ENCODE measurements at places on chromosomes 6 and 20. TPM values are rescaled to one million over a fixed set of nuclear protein-coding genes. Genes with fewer than 3 reads are reported as not detected.

GRCh38 chr20:50251383-50251748 lies 60.7 kb downstream of the CEBPB start:
- DNase-seq: no peak
- H3K27ac ChIP-seq: no peak overlapping the region
- no peaks in the 10 kb centered on the region for H3K36me3 ChIP-seq
- H3K4me1 ChIP-seq: no peaks in the 10 kb centered on the region

GRCh38 chr6:129264480-129265045 lies 381.6 kb downstream of the LAMA2 start:
- no peak overlapping the region for H3K27ac ChIP-seq
- H3K36me3 ChIP-seq: no peaks in the 10 kb centered on the region
- H3K4me3 ChIP-seq: no peak overlapping the region
- no peaks in the 10 kb centered on the region for H3K27me3 ChIP-seq
- no peak for DNase-seq
- no peaks in the 10 kb centered on the region for H3K4me1 ChIP-seq

- H3K4me1 ChIP-seq: peaks cover 10% of the 10 kb centered on the region
- H3K36me3 ChIP-seq: no peaks in the 10 kb centered on the region
- no peak within 1 kb of the TSS for H3K27ac ChIP-seq
- peaks cover 39% of the 10 kb centered on the region for H3K27me3 ChIP-seq
Measured at GRCh38 chr6:151807513-151808370, at the start of gene ESR1. TSS of gene ESR1 (plus strand) at chr6:151807682. CDS start at chr6:151807913, 231 bp downstream.

- H3K36me3 ChIP-seq: peaks cover 20% of the 10 kb centered on the region
- peak overlapping the region; percentile 9 for H3K4me3 ChIP-seq
- DNase-seq: no peak
- no peaks in the 10 kb centered on the region for H3K27me3 ChIP-seq
Measured at GRCh38 chr6:30495993-30496392, 6.7 kb downstream of the HLA-E start.

GRCh38 chr6:163733061-163733460 lies 318.5 kb downstream of the QKI start:
- DNase-seq: no peak
- peaks cover 2% of the 10 kb centered on the region for H3K4me1 ChIP-seq
- H3K27me3 ChIP-seq: no peaks in the 10 kb centered on the region

DNA sequence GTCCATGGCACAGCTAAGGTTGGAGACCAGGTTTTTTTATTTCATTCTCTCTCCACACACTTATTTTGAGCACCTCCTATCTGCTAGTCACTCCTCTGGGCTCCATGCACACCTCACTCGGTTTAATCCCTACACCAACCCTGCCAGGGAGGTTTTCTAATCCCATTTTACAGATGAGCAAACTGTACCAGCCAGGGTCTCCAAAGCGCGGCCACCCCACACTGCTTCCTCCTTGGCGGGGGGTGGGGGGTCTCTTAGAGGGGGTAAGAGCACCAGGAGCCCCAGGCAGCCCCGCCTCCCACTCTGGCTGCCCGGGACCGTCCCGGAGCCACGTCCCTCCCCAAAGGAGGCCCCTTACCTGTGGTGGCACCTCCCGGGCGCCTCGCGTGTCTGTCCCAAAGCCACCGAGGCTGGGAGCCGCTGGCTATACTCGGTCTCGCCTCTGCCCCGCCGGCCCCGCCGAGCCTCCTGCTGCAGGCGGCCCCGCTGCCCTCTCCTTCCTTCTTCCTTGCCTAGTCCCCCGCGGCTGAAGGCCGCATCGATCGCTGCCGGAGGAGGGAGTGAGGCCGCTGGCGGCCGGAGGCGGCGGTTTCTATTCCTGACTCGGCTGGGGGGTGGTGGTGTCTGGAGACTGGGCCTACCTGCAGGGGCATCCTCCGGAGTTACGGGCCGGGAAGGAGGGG lies at the start of gene KCNS1:
TSS of gene KCNS1 (minus strand) at position 565 of the 683 bp plus-strand sequence. CDS start 1,891 bp downstream, outside the sequence.
- H3K36me3 ChIP-seq: no peaks in the 10 kb centered on the region
- peaks cover 38% of the 10 kb centered on the region for H3K27me3 ChIP-seq
- no peak within 1 kb of the TSS for H3K4me3 ChIP-seq

- no peak for DNase-seq
- H3K4me3 ChIP-seq: peak overlapping the region; percentile 69
- H3K4me1 ChIP-seq: peaks cover 7% of the 10 kb centered on the region
- H3K27ac ChIP-seq: no peak overlapping the region
Measured at GRCh38 chr6:87645080-87645479, 55.1 kb downstream of the ORC3 start.

GRCh38 chr6:169051371-169051770 lies 202.3 kb downstream of the THBS2 start:
- H3K27ac ChIP-seq: no peak overlapping the region
- no peak overlapping the region for H3K4me3 ChIP-seq
- peaks cover 2% of the 10 kb centered on the region for H3K4me1 ChIP-seq
- peaks cover 7% of the 10 kb centered on the region for H3K27me3 ChIP-seq

- no peaks in the 10 kb centered on the region for H3K36me3 ChIP-seq
- peaks cover 6% of the 10 kb centered on the region for H3K4me1 ChIP-seq
- DNase-seq: no peak
Measured at GRCh38 chr6:14312587-14312986, 195.0 kb downstream of the CD83 start.

DNA sequence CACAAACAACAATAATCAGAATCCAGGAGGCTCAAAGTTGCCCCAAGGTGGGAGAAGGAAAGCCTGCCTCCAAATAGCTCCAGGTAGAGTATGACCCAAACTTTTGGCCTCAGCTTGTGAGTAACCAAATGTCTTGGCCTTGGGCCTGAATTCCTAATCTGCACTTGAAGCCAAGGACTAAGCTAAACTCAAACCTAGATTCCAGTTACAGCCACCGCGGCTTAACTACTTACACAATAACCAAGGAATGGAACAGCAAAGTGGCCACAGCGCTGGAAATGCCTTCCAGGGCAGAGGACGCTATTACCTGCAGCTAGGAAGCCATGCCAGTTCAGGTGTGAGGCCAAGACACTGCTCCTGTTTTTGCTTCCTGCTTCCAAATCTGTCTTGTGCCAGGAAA lies 4.6 kb downstream of the NINL start:
- no peak for DNase-seq
- H3K27me3 ChIP-seq: peaks cover 2% of the 10 kb centered on the region
- no peak overlapping the region for H3K4me3 ChIP-seq

- no peak for DNase-seq
- no peaks in the 10 kb centered on the region for H3K4me1 ChIP-seq
- H3K27me3 ChIP-seq: peaks cover 10% of the 10 kb centered on the region
- H3K4me3 ChIP-seq: no peak overlapping the region
Measured at GRCh38 chr20:13868331-13868730, 83.5 kb downstream of the NDUFAF5 start.

DNA sequence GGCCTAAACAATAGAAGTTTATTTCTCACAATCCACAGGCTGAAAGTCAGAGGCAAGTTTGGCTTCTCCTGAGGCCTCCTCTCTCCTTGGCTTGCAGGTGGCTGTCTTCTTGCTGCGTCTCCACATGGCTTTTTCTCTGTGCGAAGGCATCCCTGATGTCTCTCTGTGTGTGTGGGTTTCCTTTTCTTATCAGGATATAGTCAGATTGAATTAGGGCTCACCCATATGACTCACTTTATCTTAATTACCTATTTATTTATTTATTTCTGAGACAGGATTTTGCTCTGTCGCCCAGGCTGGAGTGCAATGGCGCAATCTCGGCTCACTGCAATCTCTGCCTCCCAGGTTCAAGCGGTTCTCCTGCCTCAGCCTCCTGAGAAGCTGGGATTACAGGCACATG lies 30.7 kb downstream of the LINC00237 start:
- peaks cover 2% of the 10 kb centered on the region for H3K4me1 ChIP-seq
- peaks cover 29% of the 10 kb centered on the region for H3K27me3 ChIP-seq
- no peak overlapping the region for H3K27ac ChIP-seq
- no peaks in the 10 kb centered on the region for H3K36me3 ChIP-seq

ATP6V1G2 gene
- total RNA-seq: 7.9 TPM

DPM1 gene
- 46.6 TPM for total RNA-seq

DNA sequence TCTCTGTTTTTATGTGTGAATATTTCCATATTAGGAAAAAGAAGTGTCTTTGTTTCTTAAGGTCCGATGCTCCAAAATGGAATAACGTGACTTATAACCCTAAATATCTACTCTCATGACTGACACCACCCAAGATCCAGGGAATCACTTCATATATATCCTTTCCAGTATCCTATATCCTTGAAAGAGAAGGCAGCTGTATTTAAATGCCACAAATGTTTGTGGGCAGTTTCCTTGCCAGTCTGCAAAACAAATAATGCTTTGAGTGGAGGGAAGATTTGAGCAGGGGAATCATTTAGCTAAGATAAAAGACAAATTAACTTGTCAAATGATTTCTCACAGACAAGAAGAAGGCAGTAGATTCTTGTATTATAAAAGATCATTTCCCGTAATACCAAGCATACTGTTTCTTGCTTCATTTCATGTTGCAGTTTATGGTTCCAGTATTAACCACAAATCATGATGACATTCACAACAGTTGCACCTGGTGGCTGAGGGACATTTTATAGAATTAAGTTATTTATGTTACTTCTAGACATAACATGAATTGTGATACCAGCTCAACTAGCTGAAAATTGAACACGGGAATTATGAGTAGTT lies 30.0 kb upstream of the FABP7 start:
- peaks cover 38% of the 10 kb centered on the region for H3K4me1 ChIP-seq
- H3K36me3 ChIP-seq: no peaks in the 10 kb centered on the region
- no peak for DNase-seq
- H3K27me3 ChIP-seq: no peaks in the 10 kb centered on the region

DNA sequence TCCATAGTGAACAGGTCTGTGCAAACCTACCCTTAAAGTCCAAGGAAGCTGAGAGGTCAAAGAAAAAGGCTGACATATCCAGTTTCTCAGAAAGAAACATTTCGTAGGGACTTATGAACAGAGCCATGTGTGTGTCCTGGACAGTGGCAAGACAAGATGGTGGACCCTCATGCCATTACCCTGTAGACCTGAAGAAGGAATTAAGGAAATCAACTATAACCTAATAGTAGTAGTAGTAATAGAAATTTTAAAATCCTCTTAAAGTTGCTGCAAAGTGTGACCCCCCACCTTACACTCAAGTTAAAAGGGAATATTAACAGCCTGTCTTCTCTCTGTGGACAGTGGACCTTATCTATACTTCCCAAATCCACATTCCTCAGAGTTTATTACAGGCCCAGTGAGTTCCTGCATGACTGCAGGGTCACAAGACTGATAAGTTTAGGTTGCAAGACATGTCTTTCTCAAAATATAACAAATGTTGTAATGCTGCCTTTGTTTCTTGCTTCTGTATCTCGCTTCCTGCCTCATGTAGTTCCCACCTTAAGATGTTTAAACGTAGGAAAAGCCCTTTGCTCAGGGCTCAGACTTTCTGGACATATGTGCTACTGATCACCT lies 10.6 kb downstream of the IL22RA2 start:
- peaks cover 38% of the 10 kb centered on the region for H3K4me1 ChIP-seq
- no peak for DNase-seq
- peaks cover 20% of the 10 kb centered on the region for H3K27me3 ChIP-seq
- H3K27ac ChIP-seq: no peak overlapping the region
- H3K36me3 ChIP-seq: no peaks in the 10 kb centered on the region
- no peak overlapping the region for H3K4me3 ChIP-seq

- no peak overlapping the region for H3K4me3 ChIP-seq
- H3K27ac ChIP-seq: no peak overlapping the region
- H3K27me3 ChIP-seq: no peaks in the 10 kb centered on the region
Measured at GRCh38 chr6:149223904-149224351, 93.6 kb upstream of the TAB2 start.

GRCh38 chr20:23412026-23412425 lies 9.3 kb downstream of the NAPB start:
- peaks cover 7% of the 10 kb centered on the region for H3K36me3 ChIP-seq
- no peaks in the 10 kb centered on the region for H3K27me3 ChIP-seq
- H3K4me1 ChIP-seq: peaks cover 69% of the 10 kb centered on the region
- DNase-seq: no peak

GRCh38 chr6:63899550-63899949 lies 263.9 kb downstream of the PHF3 start:
- no peaks in the 10 kb centered on the region for H3K36me3 ChIP-seq
- no peak overlapping the region for H3K4me3 ChIP-seq
- no peak for DNase-seq

DNA sequence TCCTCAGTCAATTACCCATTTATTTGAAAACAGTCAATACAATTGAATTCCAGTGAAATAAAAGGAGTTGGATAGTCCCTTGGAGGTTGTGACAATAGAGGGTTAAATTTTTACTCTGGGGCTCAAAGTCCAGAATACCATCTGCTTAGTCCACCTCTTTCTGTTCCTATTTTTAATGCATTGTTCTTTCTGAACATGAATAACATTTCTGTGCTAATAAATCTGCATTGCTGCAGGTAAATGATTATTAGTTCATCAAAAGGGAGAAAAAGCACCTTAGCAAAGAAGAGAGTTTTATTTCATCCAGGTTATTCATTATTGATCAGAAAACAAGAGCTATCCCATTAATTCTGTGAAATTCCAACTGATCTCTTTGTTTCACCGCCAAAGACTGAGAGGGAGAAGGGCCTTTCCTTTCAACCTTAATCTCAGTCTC lies 166.1 kb upstream of the OLIG3 start:
- no peaks in the 10 kb centered on the region for H3K4me1 ChIP-seq
- H3K4me3 ChIP-seq: no peak overlapping the region
- no peak for DNase-seq
- peaks cover 7% of the 10 kb centered on the region for H3K36me3 ChIP-seq

DNA sequence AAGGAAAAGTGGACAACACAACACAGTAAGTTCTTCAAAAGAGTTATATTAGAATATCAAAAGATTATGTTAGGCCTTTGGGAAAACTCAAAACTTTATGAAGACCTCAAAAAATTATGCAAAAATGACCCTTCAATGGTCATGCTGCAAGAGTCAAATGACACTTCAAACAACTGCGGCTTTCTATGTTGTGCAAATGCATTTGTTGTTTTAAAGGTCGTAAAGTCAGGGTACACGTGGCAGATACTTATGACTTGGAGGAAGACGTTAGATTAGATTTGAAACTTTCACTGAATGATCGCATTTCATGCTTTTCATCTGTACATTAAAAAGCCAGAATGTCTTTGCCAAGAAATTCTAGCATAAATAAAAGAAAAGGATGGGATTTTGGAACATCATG lies 31.4 kb downstream of the BCAS1 start:
- H3K4me1 ChIP-seq: no peaks in the 10 kb centered on the region
- H3K27ac ChIP-seq: no peak overlapping the region
- DNase-seq: no peak
- peaks cover 4% of the 10 kb centered on the region for H3K27me3 ChIP-seq
- H3K4me3 ChIP-seq: no peak overlapping the region
- peaks cover 2% of the 10 kb centered on the region for H3K36me3 ChIP-seq

DNA sequence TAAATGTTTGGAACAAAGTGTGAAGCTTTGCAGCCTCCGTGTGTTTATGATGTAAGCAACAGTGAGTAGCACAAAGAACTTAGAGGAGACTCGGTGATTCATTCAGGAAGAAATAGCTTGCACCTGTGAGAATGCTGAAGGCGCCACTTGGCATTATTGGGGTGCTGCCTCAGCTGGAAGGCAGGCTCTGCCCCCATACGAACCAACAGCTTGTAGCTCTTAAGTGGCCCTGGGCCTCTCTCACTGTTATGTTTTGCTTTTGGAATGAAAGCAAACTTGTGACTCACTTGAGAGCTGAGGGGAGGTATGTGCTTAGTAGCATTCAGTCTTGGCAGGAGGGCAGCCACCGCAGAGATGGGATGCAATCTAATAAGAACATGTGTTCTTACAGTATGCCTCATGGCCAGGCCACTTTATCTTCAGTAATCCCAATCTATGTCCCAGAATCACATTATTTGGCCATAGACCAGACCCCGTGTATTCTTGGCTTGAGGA lies 310.7 kb downstream of the EYA4 start:
- H3K4me1 ChIP-seq: no peaks in the 10 kb centered on the region
- H3K36me3 ChIP-seq: no peaks in the 10 kb centered on the region
- no peak overlapping the region for H3K4me3 ChIP-seq
- no peak for DNase-seq

Measured in naive thymus-derived CD8-positive, alpha-beta T cell (primary cell).